Activated CD8-positive, alpha-beta memory T cell treated with anti-CD3 and anti-CD28 coated beads, Interleukin-2, amount 50 U/mL, for 4 hours (primary cell): ENCODE measurements at places on chromosomes 1 and 21.

GRCh38 chr1:203765029-203765837 lies at the start of gene LAX1:
Gene LAX1 (plus strand): TSS chr1:203765183. CDS start chr1:203765566, 383 bp downstream.
- DNase-seq = peak; percentile 77

DNA sequence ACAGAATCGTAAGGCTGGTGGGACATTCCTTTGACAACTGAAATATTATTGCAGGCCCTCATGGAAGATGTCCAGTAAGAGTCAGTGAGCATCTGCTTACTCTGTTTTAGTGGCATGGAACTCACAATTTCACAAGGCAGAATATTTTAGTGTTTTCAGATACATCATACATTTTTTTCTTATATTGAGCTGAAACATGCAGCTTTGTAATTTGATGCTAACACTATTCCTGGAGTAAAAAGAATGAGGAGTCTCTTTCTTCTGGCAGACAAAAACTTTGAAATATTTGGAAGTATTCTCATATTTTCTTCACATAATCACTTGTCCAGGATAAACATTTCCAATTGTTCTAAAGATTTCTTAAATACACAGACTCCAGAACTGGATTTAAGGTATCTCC lies 17.7 kb downstream of the CLDN17 start:
- DNase-seq = no peak

GRCh38 chr1:25705699-25706098 lies 89.1 kb downstream of the MAN1C1 start:
- no peak for DNase-seq

GRCh38 chr1:224486801-224487583 lies 52.4 kb upstream of the WDR26 start:
- DNase-seq = no peak

DNA sequence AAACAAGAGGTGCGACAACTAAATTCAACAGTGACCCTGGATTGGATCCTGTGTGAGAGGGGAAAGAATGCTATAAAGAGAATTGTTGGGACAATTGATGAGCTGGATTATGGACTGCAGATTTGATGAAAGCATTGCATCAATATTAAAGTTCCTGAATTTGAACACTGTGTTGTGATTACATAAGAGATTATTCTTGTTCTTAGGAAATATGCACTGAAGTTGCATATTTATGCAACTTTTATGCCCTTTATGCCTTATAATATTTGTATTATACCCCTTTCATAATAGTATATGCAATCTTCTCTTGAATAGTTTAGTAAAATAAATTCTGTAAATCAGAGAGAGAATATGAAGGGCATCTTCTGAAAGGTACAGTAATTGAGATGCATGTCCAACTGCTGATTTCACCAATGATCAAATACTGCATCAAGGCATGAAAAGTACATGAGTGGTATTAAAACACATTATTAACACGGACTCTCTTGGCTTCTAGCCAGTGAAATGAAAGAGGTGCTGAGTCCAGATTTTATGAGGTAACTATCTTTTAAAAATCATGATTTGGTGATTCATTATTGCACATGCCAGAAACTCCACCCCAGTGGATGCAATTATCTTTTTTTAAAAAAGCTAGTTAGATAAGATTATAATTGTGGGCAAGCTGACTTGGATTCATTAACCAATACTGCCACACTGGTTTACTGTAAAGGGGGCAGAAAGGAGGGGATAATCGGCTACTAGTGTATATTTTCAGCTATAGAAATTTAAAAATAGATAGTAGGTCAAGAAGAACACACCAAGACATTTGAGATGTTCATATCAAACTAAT lies 19.9 kb upstream of the LPAR3 start:
- no peak for DNase-seq

- DNase-seq = no peak
Observed at GRCh38 chr1:229024528-229025130, 246.3 kb upstream of the RAB4A start.

DNA sequence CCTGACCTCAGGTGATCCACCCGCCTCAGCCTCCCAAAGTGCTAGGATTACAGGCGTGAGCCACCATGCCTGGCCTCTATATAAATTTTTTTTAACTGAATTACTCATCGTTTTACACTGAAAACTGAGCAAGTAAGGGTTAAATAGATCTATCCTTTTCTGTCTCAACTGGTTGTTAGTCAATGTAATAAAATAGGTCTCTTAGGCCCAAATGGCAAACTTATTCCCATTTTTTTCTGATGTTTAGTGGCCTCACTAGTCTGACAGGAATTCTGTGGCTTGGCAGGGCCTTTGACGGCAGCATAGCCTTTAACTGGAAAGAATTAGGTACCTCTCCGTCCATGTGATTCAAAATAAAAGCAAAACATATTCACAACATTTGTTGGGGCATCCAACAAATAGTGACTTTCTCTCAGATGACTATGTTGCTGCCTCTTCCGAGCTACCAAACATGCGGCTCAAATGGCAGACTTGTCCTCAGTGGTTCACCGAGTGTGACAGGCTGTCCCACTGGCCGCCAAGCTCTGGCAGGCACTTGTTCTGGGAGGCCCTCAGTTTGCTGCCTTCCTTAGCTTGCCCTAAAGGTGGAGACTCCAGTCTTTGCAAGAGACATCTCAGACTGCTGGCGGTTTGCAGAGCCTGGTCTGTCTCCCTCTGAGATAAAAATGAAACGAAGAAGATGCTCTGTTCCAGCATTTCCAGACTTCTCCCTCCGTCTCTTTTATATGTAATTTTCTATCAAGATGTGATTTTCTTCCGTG lies 17.4 kb downstream of the ATP1A4 start:
- DNase-seq = no peak
